ENCODE measurements at places on chromosomes 2 and 18.

- no peak for DNase-seq
These were observed 152.5 kb downstream of the NRP2 start for GRCh38 chr2:205834796-205835195.

GRCh38 chr2:158943973-158944372 lies 24.5 kb upstream of the TANC1 start:
- no peak for DNase-seq

GRCh38 chr2:152950126-152950525 lies 231.7 kb downstream of the ARL6IP6 start:
- DNase-seq: no peak

DNA sequence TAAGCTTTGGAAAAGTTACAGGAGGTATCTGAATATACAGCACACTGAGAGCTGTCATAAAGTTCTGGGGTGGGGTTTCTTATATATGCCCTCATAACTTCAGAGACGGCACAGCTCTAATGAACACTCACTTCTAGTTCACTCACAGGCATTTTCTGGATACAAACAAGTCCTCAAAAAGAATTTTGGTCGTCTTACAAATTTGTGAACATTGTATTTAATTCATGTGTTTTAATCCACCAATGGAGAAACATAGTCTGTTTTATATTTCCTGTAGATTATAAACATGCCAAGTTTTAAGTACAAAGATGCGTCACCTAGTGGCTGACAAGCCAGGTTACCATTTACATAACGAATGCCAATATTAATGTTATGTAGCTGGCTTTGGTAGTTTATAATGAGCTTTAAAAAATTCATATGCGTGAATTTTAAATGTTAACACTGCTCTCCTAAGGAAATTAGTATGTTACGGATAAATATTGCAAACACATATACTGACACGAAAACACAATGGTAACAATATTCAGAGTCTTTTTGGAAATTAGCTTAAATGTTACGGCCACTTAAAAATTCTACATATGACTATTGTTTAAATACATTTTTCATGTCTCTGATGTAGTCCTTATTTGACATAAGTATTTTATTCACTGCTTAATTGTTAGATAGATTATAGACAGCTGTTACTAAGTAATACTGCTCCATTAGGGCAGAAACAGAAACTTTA lies 2.5 kb downstream of the COL3A1 start:
- DNase-seq: no peak

DNA sequence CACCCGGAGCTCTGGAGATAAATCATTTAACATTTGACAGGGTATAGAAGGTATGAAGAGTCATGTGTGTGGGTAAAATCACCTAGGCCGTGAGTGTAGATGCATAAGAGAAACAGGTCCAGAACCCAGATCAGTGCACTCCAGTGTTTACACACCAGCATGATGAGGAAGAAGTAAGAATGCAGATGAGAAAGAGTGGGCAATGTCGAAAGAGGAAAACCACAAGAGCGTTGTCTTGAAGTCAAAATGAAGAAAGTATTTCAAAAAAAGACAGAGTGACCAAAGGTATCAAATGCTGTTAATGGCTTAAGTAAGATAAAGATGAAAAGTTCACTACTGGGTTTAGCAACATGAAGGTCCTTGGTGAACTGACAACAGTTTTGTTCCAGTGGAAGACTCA lies 32.0 kb upstream of the PLB1 start:
- no peak for DNase-seq

GRCh38 chr2:231761735-231762134 lies 19.3 kb downstream of the PDE6D start:
- no peak for DNase-seq

Data from activated CD4-positive, alpha-beta T cell treated with anti-CD3 and anti-CD28 coated beads for 1 hour (primary cell).